NCI-H748 treated with DMSO at 0.1 percent for 48 hours (cell line): ENCODE measurements at places on chromosomes 2 and 18.

GRCh38 chr2:218985325-218986091 lies 524 bp upstream of the FEV start:
- no peak for DNase-seq

DNA sequence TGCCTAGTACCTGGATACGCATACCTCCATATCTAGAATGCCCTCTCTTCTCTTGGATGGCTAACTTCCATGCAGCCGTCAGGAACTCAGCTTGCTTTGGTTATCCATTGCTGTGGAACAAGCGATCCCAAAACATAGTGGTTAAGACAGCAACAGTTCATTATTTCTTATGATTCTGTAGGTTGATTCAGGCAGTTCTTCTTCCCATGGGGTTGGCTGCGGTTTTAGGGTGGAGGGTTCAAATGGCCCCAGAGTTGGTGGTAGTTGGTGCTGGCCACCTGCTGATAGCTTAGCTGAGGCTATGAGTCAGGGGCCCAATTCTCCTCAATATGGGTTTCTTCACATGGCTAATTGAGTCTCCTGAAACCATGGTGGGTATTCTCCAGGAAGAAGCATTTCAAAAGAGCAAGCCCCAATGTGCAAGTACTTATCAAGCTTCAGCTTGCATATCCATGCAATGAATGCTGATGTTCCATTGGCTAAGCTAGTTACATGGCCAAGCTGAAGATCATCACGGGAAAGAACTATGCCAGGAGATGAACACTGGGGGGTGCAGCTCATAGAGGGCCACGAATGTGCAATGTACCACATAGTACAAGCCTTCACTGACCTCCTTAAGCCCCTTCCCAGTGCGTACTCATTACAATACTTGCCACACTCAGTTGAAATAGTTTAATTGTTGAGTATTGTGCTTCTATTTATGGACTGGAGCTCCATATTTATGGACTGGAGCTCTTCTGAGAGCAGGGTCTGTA lies 10.0 kb upstream of the RHOB start:
- DNase-seq, result no peak

- DNase-seq, result no peak
Measured at GRCh38 chr2:129723277-129724020, 256.0 kb upstream of the RAB6C start.

DNA sequence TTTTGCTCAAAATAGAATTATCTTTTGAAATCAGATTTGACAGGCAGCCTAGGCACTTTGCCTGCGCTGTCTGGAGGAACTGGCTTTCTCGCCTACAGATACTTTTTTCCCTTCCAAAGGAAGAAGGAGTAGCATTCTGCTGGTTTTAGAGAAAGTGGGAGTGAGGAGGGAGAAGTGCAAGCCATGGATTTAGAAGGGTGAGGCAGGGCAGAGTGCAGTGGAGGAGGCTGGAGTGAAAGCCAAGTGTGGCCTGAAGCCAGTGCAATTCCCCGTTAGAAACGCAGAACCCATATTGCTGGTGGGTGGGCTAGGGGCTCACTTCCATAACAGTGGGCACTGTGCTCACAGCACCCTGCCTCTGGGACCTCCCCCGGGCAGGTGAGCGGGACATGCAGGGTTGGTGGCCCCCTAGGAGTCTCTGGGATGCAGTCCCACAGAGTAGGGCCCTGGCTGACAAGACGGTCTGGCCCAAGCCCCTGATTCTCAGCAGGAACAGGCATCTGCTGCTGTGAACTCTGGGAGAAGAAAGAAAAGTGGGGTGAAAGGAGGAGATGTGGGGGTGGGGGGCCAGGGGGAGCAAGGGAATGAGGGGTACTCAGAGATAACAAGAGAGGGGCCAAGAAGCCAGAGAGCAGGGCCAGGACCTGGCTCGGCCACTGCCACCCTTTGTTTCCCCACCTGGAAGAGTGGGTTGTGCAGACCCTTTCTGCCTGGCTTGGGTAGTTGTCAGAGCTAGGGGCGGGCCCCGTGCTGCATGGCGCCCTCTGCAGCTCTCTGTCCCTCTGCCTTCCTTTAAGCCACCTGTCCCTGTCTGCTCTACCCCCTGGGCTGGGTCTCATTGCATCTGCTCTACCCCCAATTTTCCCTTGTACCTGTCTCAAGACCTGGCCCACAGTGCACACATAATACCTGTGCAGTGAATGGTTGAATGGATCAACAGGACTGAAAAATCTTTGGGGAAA lies 273.5 kb upstream of the HS6ST1 start:
- no peak for DNase-seq

- no peak for DNase-seq
Measured at GRCh38 chr2:233673896-233674295, 2.2 kb downstream of the UGT1A9 start.

- peak; percentile 87 for DNase-seq
Measured at GRCh38 chr2:43995733-43996533, at the start of gene LRPPRC. TSS of gene LRPPRC (minus strand) at chr2:43995989. CDS start at chr2:43995947, 42 bp downstream.

- no peak for DNase-seq
Measured at GRCh38 chr2:1802046-1802445, 57.7 kb upstream of the PXDN start.

GRCh38 chr2:204576362-204576979 lies 31.2 kb downstream of the PARD3B start:
- no peak for DNase-seq

DNA sequence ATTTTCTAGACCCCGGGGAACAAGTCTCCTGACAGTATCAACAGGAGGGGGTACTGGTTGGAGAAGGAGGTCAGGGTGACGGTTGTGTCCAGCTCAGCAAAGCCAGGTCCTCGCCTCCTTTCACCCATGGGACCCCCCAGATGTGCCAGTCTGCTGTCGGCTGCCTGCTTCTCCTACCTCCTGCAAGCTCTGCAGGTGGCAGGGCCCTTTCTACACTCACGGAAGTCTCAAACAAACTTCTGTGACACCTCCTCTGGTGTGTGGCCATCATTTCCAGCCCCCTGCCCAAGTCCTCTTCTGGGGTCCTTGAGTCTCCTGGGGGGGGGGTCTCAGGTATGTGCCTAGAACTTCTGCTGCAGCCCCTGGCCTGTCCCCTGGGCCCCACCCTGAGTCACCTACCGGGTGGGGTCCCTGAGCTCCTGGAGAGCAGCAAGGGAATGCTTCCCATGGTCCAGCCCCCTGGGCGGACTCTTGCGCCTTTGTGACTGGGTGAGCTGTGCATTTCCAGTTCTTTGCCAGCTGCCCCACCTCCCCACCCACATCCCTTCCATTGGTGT lies 12.8 kb downstream of the SH3RF3 start:
- no peak for DNase-seq

DNA sequence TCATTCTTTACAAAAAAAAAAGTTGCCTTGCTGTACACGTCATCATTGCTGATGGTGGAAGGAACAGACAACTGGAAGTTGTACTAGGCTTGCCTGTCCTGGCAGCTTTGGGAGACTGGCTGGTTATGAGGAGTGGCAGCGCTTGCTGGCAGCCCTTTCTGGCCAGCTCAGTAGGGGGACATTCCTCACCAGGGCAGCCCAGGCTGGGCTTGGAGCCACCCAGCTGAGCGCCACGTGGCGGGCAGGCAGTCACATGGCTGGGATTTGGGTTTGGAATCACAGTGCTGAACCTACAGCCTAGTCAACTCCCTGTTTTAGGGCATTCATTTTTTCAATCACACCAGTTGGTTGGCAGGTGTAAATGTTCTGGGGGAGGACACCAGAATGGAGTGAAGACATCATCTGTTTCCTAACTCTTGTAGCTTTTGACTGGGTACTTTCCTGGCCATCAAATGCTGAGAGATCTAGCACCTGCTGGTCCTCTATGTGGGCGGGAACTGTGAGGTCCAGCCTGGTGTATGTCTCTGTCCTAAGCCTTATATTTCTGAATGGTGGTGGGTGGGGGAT lies 139.3 kb downstream of the SETBP1 start:
- no peak for DNase-seq

GRCh38 chr2:84654414-84654813 lies 138.1 kb downstream of the DNAH6 start:
- DNase-seq, result no peak

DNA sequence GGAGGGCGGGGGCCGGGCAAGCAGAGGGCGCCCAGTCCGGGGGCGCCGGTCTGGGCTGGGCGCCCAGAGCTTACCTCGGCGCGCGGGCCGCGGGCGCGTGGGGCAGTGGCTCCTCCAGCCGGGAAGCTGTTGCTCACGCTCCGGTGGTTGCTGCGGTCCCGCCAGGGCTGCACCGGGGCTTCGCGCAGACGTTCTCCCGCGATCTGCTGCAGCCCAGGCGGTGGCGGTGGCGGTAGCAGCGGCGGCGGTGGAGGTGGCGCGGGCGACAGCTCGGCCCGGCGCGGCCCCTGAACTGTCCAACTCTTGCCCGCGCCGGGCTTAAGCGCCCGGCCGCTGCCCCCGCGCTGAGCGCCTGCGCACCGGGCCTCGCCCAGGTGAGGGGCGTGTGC lies 391 bp downstream of the ZNF385B start:
- DNase-seq, result peak; percentile 70

DNA sequence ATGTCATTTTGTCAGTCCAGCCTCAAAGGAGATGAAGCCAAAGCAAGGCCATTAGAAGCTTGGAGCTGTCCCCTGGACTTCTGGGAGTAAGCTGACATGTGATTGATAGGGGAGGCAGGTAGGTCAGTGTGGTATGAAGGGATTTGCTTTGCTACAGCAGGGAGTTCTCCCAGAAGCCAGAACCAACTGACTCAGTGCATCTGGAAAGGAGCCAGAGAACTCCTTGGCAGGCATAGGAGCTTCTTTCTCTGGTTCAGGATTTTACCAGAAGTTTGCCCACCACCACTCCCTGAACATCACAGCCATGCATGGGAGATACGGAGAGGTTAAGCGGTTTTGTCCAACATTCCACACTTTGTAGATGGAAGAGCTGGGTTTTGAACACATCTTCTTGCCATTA lies 24.5 kb upstream of the KCNE4 start:
- no peak for DNase-seq

- DNase-seq, result no peak
Measured at GRCh38 chr2:191947235-191947634, 100.3 kb upstream of the CAVIN2 start.

- no peak for DNase-seq
Measured at GRCh38 chr2:64594226-64594989, 59.3 kb downstream of the SERTAD2 start.

DNA sequence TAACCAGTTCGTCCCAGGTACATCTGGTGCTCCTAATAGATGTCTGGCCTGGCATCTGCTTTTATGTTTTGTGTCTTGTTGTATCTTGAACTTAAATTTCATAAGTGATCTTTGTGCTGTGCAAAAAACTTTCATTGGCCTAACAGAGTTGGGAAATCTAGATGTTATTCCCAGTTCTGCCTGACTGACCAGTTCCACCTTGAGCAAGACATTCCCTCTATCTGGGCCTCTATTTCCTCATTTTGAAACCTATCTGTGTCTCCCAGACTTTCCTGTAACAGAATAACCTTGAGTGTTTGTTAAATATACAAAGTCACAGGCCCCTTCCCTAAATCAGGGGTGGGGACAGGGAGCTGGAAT lies 90.5 kb upstream of the MSH2 start:
- DNase-seq, result no peak

- no peak for DNase-seq
Measured at GRCh38 chr18:68564961-68565360, 149.9 kb downstream of the TMX3 start.

DNA sequence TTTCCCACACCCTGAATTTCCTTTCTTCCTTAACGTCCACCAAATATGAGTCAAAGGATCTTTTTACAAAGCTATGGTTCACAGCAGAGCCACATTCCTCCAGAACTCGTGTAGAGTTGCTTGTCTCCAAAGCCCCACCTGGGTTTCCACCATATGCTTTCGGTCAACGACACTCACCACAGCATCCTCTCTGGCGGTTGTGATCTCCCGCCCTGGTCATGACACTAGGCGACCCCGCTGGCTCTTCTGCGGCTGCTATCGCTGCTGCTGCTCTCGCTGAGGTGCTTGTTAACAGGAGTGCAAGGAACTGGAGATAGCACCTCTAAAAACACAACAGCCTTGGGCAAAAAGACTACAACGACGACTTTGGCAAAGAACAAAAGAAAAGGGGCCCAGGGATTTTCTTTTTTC lies 340 bp downstream of the SLC40A1 start:
- DNase-seq, result no peak

DNA sequence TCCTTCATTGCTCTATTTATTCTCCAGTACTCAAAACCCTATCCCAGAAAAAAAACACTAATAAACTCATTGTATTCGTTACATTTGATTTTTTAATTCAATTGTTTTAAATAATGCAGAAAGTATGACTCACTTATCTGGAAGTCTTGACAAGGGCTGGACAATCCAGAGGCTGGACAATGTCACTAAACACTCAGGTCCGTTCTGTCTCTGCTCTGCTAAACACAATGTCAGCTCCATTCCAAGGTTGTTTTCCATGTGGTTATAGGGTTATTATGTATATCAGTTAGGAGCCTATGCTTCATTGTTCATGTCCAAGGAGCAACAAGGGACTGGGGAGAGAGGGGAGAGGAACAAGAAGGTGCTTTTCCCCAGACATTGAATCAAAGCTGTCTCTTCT lies 125.5 kb downstream of the IRS1 start:
- no peak for DNase-seq

DNA sequence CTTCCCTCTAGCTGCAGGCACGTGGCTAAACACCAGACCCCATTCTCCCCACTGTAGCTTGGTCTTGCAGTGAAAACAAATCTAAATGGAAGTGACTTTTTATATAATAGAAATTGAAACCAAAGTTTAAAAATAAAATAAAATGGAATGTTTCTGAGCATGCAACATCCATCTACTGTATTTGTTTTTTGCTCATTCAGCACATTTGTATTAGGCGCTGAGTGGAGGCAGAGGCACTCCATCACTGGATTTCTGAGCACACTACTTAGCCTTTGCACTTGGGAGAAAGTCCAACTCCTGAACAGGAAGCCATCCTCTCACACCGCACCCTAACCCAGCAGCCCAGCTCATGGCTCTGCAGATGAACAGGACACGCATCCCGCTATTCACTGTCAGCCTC lies 37.8 kb upstream of the POU3F3 start:
- no peak for DNase-seq

DNA sequence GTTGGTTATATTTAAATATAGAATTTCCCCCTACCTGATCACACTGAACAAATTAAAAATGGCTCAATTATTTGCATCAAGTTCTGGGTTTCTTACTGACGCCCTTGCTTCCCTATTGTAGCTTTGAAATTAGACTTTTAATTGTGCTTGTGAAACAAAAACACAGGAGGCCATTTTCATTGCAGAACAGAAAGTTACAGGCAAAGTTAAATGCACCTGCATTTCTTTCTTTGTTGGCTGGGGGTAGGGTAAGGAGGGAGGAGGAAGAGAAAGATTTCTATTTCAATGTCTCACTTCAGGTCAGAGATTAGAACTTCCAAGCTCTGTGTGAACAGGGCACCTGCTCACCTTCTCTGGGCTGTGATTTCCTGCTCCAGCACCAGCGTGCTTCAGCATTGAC lies 199.6 kb downstream of the BCL11A start:
- no peak for DNase-seq

DNA sequence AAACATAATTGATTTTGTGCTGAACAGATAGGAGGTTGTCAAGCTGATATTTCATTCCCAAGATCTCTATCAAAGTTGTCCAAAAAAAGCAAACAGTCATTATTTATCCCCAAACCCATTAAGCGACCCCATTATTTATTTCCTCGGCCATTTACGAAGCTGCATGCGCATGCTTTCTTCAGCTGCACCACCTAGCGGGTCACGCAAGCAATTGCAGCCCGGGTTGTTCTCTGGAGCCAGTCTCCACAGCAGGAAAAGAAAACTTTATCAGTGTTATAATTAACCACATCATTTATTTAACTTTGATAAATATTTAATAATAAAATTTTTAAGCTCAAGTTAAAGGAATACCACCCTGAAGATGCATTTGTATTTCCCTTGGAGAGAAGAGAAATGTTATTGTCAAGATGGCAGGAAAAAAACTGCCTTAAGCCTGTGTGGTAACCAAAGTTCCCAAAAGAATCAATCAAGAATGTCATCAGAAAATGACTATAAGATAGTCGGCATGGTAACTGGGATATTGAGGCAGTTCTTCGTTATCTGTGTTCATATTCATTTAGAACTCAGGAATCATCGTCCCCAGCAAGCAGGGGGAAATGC lies 304.7 kb downstream of the FBXO15 start:
- peak; percentile 53 for DNase-seq
